GM13977 (cell line): ENCODE measurements at places on chromosomes 11 and 22.

DNA sequence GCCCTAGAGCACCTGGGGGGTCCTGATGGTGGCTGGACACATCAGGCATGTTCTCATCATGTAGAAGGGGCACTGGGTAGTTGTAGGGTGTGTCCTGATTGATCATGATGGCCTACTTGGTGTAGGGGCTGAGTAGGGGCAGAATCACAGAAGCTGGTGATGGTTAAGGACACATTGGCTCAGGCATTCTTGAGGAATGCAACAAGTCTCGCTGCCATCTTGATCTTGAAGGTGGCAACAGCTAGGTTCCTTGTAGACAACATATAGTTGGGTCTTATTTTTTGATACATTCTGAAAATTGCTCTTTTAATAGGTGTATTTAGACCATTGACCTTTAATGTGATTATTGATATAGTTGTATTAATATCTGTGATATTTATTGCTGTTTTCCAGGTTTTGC lies 28.1 kb downstream of the PPP6R3 start:
- no peak for DNase-seq

- DNase-seq: no peak
Measured at GRCh38 chr22:26127556-26127955, 41.7 kb upstream of the SEZ6L start.

- no peak for DNase-seq
Measured at GRCh38 chr11:33847251-33847650, 44.6 kb downstream of the LMO2 start.

GRCh38 chr22:43177479-43177878 lies 9.5 kb downstream of the TTLL12 start:
- DNase-seq: no peak

- no peak for DNase-seq
Measured at GRCh38 chr11:120219232-120219937, 8.6 kb downstream of the OAF start.

GRCh38 chr11:30107899-30108298 lies 91.1 kb upstream of the KCNA4 start:
- no peak for DNase-seq

GRCh38 chr11:114115451-114115928 lies 56.0 kb downstream of the ZBTB16 start:
- no peak for DNase-seq

- DNase-seq: no peak
Measured at GRCh38 chr22:23251445-23252093, 71.3 kb downstream of the BCR start.

GRCh38 chr11:87039371-87039770 lies 1.6 kb downstream of the TMEM135 start:
- no peak for DNase-seq

- no peak for DNase-seq
Measured at GRCh38 chr11:77316733-77317342, 15.4 kb upstream of the GDPD4 start.

DNA sequence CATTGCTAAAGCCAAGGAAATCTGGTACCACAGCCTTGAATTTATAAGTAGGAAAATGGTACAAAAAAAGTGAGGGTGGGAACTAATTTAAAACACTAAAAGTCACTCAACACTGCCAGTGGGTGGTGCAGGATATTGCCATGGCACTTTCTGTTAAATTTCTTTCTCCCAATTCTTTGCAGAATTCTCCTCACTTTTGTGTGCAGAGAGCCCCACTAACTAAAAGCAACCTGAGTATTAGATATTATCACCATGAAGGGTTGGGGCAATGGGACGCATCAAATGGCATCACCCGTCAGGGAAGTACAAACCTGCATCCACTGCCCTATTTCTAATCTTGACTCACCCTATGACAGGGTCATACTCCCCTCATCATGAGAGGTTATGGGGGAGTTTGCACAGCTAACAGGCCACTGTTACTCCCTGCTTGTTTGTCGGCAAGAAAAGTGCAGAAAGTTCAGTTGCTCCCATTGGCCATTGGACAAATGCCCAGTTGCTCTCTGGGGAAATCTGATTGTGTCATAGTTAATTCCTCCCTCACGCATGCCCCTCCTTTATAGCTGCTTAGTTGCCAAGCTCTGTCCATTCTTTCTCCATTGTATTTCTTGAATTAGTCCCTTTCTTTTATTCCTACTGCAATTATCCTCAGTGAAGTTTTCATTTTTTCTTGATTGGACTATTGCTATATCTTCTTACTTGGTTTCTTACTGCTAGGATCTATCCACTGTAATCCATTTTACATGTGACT lies 93.8 kb upstream of the BLID start:
- DNase-seq: no peak
